ENCODE measurements at places on chromosomes 11 and 22.

DNA sequence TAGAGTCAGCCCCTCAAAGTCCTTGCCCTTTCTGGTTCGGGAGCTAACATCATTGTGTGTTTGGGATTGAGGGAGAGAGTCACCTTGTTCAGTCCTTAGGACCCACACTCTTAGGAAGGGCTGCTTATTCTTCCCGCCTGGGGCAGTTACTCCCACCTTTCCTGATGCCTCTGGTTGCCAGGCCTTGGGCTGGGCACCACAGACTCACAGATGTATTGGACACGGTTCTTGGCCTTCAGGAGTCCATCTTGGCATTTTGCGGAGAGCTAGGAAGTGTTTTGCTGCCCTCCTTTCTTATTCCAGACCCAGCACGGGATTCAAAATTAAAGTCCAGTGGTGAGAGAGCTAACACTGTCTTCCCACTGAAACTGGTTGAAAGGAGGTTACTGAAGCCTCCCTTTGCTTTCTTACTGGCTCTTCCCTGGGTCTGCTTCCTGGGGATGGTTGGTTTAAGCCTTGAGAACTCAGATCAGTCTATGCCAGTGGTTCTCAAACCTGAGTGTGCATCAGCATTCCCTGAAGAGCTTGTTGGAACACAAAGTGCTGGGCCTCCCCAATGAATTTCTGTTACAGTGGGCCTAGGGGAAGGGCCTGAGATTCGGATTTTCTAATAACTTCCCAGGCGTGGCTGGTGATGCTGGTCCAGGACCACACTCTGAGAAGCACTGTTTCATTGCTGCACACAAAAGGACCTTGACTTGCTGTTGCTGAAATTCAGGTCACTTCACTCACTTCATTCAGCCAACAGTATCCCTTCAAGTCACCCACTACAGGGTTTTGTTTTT lies 1.4 kb downstream of the OSBP2 start:
- no peak for DNase-seq

- no peak for DNase-seq
Measured at GRCh38 chr22:27576815-27577573, 224.6 kb downstream of the MN1 start.

- DNase-seq = no peak
Measured at GRCh38 chr11:64296830-64297698, 3.1 kb upstream of the CATSPERZ start.

DNA sequence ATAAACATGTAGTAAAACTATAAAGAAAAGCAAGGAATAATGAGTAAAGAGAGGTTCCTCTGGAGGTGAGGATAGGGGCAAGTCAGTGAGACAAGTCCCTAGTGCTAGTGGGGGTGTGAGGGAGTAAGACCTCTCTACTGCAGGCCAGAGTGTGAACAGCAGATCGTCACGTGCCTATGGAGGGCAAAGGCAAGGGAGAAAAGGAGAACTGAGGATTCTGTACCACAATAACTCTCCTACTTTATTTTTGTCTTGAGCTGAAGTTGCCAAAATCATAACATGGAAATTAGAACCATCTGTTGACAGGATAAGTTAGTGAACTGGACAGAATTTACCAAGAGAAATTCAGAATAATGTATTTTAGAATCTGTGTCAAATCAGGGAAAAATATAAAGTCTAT lies 77.6 kb downstream of the ENTHD1 start:
- DNase-seq = no peak

DNA sequence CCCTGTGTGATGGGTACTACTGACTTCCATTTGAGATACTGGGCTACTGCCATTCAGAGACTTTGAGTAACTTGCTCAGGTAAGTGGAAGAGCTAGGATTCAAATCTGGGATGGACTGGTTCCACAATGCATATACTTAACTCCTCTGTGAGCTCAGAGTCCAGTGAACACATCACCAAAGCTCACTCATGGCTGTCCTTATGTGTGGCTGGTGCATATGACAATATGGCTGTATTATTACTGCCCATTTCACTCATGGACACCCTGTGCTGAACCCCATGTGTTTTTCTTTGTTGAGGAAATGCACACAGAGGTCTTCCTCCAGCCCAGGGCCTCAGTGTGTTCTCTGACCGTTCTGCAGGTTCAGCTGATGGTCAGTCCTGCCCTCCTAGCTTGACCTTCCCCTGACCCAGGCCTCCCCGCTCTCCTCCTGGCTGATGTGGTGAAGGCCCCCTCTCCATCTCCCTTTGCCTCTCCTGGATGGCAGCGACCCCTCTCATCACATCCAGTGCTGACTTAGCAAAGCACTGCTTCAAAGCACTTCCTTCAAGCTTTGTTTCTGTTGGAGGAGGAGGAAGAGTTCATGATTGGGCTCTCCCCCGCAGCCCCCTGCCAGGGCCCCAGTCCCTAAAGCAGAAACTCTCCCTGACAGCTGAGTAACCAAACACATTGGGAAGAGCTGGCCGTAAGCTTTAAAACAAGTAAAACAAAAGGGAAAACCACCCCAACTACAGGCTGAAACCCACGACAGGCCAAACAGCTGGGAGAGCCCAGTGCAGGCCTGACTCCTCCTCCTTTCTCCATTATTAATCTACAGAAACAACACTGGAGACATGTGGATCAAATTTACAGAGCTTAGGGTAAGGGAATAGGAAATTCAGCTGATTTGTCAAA lies 101.2 kb downstream of the NAT10 start:
- no peak for DNase-seq

DNA sequence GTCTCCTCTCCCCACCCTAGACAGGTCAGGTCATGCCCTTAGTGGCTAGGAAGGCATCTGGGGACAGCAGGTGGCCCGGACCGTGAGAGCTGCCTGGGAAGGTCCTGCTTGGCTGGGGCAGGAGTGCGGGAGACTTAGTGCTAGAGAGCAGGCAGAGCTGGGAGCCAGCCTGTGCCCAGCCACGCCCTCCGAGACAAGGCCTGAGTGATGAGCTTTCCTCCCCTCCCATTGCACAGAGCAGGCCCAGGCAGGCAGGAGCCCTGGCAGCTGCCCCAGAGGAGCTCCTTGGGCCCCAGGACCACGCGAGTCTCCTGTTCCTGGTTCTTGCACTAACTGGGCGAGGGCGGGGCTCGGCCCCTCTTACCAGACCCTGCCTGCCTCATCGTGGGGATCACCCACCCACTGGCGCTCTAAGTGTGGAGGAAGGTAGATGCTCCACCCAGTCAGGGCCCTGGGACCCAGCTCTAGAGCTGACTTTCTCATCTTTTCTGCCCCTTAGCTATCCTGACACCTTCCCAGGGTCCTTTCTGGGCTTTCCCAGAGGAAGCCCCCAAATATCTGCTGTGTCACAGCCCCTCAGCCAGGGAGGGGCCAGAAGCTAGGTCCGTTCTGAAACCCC lies 44.9 kb downstream of the MACROD1 start:
- no peak for DNase-seq
